ENCODE measurements at places on chromosomes 5 and 9. TPM values are rescaled to one million over a fixed set of nuclear protein-coding genes. Genes with fewer than 3 reads are reported as not detected.

DNA sequence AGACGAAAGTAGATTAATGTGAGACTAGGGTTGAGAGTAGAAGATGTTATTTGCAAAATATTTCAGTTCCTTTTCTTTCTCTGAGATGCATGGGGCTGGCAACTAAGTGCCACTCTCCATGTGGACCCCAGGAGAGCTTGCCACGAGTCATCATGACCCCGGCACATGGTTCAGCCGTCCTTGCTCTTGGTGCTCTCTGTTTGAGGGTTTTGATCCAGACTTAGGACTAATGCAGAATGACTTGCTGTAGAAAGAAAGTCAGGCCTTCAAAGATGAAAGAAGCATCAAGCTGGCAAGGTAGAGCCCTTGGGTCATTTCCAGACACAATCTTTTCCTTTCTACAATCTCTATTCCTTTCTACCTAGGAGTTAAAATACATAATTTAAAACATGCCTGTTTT is 84.7 kb downstream of the RASGRF2 start:
- H3K36me3 ChIP-seq = no peaks in the 10 kb centered on the region
- H3K27me3 ChIP-seq = no peaks in the 10 kb centered on the region
- no peak overlapping the region for H3K4me3 ChIP-seq

DNA sequence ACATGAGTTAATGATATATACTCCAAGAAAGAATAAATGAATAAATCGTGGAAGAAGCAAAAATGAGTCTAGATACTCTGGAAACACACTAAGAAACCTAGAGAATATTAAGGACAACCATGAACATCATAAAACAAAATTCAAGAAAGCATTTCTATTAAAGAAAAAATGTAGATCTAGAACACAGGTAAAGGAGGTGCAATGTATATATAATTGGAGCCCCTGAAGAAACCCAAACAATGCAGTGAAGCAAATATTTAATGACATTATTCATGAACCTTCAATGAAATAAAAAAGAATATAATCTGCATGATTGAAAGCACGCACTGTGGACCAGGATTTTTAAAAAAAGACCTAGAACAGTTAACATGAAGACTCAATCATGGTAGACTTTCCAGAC is 150.1 kb downstream of the ATPSCKMT start:
- no peak overlapping the region for H3K27ac ChIP-seq
- no peak for DNase-seq
- H3K4me3 ChIP-seq = no peak overlapping the region
- H3K4me1 ChIP-seq = no peaks in the 10 kb centered on the region
- no peaks in the 10 kb centered on the region for H3K27me3 ChIP-seq

DNA sequence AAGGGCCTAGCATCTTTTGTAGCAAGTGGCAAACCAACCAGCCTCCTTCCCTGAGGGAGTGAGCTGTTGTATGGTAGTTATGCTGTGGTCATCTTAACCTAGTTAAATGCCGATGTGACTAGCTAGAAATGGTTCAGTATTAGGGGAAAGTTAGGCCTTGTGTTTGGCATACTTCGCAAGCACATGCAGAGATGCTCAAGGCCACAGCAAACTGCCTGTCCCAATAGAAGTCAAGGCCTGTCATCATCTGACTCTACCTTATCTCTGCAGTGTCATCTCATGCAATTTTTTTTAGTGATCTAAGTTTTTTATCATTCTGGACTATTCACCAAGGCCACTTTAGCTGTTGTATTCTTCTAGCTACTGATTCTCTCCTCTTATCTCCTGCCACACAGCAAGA is 5.2 kb upstream of the EXOSC3 start:
- H3K4me3 ChIP-seq = no peak overlapping the region
- H3K27ac ChIP-seq = no peak overlapping the region

DNA sequence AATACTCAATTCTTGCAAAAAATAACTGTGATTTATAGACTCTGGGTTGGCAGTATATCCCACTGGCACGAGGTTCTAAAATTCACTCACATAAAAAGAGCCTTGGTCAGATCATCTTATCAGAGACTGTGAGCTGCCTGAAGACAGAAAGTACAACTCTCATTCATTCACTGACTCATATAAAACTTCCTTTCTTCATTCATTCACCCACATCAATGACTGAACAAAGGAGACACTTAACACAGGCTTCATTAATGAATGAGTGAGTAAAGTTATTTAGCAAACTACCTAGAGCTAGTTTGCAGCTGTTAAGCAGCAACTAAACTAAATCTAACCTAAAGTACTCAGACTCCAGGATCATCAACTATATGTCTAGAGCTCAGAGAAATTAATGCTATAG is 214.7 kb downstream of the DENND1A start:
- H3K4me3 ChIP-seq = no peak overlapping the region
- no peak overlapping the region for H3K27ac ChIP-seq
- 0 out of 2 replicates have a peak, but pooled peaks cover 4% of the 10 kb centered on the region for H3K4me1 ChIP-seq
- no peaks in the 10 kb centered on the region for H3K27me3 ChIP-seq
- no peak for DNase-seq

VCAN gene
- total RNA-seq = 34.1 TPM

ELAVL2 gene
- 0.21 TPM for total RNA-seq

Data from Caco-2 (cell line).